Fibroblast of villous mesenchyme (primary cell): ENCODE measurements at places on chromosomes 5 and 9.
A peak's percentile ranks its signal among the peaks of the same experiment; 100 is the strongest.

DNA sequence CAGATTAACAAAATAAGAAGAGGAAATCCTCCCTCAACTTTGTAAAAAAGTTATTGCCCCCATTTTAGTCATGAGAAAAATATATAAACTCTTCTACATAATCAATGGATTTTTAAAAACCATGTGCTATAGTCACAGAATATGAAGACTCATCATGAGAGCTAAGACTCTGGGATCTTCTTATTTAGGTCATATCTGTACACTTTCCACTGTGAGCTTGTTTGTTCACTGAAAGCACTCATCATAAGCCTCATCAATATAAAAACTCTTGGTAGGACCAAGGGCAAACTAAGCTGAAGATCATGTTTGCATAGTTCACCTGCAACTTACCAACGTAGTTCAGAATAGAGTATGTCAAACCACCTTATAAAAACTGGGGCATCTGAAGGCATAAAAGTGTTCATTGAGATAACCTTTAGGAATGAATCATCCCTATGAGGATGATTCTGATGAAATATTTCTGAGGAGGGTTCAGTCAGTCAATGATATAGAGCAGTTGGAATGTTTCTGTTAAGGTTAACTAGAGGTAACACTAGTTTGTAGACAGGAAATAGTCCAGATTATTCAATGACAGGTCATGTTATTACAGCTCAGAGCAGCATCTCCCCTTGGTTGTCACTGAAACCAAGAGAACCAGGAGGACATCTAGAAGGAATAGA lies 289.9 kb upstream of the SMC2 start:
- DNase-seq, result no peak

- no peak for DNase-seq
These were observed 49.9 kb upstream of the SHB start for GRCh38 chr9:38118862-38119438.

DNA sequence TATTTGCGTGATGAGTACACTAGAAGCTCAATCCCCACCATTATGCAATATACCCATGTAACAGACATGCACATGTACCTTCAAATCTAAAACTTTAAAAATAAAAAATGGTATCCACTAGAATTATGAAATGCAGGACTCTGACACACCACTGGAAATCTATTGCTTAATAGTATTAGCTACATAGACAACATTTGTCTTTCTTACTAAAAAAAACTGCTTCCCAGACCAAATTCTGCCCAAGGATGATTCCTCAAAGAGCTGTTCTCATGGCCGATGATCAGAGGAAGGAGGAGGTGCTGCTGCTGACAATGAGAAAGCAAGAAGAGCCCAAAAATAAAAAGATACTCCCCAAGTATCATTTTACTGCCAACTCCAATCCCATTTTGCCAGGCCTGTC lies 67.2 kb downstream of the TTC39B start:
- peak; percentile 40 for DNase-seq

GRCh38 chr5:134226441-134227192 lies 744 bp upstream of the PPP2CA start:
- DNase-seq, result no peak

DNA sequence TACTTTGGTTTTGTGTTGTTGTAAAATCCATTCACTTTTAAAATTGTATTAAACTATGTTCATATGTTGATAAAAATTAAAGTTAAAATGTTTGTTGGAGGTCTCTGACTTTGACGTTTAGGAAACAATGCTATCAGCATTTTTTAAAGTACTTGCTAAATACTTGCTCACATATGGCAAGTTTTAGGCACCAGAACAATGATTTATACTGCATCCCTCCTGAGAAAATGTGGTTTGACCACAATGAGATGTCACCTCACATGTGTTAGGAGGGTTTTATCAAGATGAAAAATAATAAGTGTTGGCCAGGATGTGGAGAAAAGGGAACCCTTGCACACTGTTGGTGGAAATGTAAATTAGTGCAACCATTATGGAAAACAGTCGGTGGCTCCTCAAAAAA lies 180.8 kb downstream of the HSD17B3 start:
- no peak for DNase-seq

DNA sequence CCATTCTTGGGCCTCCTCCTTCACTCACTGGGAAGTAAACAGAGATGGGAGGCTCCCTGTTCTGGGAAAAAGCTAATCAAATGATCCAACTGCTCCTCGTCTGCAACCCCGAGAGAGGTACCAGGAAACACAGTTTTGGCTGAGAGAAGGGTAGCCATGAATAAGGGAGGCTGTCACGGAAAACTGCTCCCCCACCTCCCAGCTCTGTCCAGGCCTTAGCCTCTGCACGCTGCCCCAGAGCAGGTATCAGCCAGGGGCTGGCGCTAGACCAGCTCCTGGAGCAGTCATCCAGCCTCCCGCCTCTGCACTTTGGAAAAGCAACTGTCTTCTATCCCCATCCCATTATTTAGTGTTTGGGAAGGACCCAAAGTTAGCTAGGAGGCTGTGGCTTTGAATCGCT lies 266.1 kb downstream of the NDUFS4 start:
- no peak for DNase-seq

- peak; percentile 25 for DNase-seq
These were observed 4.8 kb downstream of the GM2A start for GRCh38 chr5:151257731-151258181.

DNA sequence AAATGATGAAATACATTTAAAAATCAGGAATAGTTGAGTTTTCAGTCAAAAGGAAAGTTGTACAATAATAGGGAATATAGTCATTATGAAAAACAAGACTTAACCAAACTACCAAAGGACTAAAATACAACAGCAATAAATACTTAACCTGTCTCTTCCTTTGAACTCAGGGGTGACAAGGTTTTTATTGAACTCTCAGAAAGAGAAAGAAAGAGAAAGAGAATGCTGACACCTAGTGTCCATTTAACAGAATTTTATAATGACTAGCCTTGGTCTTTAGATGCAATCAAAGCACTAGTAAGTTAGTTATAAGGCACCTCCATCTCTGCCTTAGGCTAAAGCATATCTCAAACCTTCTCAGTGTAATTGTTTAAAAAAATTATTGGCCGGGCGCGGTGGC lies 47.5 kb downstream of the UIMC1 start:
- DNase-seq, result peak; percentile 46

- no peak for DNase-seq
These were observed 114.4 kb upstream of the IRX2 start for GRCh38 chr5:2865856-2866255.

DNA sequence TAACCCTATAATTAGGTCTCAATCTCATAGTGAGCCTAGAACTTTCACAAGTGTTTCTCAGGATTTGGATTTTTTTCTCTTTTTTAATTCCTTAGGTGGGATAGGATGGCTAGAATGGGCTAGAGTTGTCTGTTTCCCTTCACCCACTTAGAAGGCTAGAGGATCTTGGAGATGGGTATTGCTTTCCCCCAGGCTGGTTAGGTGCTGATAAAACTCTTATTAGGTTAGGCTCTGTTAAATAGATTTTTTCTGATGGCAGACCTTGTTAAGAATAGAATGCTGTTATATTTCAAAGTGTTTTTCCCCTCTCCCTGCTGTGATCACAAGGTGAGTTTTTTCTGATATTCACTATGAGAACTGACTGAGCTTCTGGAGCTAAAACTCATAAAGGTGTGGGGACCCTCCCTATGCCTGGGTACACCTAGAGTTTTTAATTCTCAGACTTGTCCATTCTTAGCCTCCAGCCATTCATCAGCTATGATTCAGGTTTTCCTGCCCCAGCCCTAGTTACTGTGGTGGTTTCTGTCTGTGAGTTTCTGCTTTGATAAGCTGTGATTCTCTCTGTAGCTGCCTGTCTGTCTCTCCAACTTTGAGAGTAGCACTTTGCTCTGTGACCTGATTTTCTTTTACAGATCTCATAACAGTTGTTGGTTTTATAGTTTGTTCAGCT lies 132.4 kb downstream of the HACD4 start:
- DNase-seq, result no peak

DNA sequence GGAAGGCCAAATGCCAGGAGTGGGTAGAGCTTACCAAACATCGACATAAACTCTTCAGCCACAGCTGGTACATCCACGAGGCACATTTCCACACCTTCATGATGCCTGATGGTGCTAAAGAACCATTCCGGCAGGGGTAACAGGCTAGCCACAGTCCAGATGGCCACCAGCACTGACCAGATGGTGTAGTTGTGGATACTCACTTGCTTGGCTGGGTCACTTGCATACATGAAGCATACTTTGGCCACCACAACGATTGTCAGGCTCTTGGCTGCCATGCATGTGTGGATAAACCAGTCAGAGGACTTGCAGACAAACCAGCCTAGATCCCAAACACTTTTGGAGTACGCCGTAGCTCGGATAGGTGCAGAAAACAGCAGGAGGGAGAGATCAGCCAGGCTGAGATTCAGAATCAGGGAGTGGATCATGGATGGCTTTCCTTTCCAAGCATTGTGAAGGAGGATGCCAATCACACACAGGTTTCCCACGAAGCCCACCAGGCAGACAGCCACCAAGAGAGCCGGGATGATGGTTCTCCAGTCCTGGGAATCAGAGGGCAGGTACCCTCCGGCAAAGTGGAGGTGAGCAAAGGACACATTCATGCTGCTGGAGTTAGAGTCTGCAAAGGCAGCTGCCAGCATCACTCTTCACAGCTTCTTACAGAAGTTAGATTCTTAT lies 378 bp downstream of the GPR151 start:
- no peak for DNase-seq

GRCh38 chr9:133557581-133557980 lies 23.1 kb downstream of the ADAMTSL2 start:
- DNase-seq, result no peak

- peak; percentile 70 for DNase-seq
These were observed 981.2 kb downstream of the TLE4 start for GRCh38 chr9:80552931-80553330.

- no peak for DNase-seq
These were observed 1.4 kb upstream of the PPP2CA start for GRCh38 chr5:134227259-134227658.

DNA sequence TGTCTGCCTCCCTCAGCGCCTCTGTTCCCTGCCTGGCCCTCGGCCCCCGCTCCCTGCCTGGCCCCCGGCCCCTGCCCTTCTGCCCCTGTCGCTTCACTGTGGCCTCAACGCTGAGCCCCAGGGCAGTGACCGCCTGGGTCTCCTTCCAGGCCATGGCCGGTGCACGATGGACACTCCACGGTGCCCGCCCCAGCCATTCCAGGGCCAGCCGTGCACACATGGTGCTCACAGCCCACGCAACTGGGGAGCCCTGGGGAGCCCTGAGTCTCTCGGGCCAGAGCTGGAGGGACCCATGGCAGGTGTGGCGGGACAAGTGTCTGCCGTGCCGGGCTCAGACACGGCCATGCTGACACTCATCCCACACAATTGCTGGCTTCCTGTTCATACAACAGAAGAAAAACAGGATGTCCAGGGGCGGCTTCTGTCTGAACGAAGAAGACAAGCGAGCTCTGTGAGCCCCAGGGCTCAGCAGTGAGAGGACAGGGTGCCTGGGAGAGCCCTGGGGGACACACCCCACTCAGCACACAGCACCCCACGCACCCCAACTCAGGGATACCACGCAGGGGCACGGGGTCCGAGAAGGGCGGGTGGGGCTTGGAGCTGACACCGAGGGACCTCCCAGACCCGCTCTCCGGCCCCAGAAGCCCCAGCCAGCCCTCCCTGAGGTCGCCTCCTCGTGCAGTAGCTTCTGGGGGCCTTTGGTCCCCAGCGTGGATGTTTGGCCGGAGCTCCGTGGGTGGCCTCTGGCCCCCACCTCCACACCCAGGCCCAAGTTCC lies 35.7 kb downstream of the EXD3 start:
- DNase-seq, result no peak

DNA sequence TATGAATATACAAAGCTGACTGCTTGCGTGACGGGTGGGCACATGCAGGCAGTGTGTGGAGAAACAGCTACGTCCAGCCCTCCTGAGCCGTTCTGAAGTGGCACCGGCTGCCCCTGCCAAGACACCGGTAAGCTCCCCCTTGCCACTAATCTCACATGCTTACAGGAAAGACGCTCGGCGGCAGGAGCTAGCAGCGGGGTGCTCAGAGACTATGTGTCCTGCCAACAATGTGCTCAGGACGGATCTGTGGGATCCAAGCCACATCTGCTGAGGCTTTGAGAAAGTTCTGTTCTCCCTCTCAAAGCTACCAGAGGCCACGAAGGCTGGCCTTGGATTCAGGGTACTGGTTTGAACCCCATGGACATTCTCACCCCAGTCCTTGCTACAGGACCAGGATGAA lies 157.2 kb upstream of the PHYKPL start:
- DNase-seq, result no peak

DNA sequence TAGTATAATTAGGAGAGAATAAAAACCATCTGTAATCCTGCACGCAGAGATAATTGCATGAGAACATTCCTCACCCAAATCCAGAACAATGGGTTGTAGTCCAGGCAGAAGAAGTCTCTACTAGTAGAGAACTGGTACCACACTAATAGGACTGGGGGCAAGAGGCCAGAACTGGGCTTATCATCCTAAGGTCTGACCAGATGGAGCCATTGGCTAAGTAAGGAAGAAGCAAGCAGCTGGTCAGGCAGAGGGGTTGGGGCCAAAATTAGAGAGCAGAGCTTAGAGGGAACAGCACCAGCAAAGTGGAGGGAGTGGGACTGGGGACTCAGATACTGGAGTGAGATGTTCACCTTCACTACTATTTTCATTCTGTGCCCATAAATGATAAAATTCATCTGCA lies 35.4 kb upstream of the MAP1B start:
- DNase-seq, result no peak

DNA sequence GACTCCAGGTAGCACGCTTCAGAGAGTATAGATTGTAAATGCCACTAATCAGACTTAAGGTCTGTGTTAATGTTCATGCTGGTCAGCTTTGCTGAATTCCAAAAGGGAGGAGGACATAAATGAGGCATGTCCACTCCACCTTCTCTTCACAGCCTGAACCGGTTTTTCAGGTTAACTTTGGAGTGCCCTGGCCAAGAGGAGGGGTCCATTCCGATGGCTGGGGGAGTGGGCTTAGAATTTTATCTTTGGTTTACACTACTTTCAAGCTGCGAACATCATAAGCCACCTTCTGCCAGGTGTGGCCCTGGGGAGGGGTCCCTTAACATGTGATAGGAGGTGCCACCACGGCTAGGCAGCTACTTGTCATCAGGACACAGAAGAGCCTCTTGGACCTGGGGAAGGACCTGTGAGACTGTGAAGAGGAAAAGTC lies 24.2 kb downstream of the ABO start:
- no peak for DNase-seq

DNA sequence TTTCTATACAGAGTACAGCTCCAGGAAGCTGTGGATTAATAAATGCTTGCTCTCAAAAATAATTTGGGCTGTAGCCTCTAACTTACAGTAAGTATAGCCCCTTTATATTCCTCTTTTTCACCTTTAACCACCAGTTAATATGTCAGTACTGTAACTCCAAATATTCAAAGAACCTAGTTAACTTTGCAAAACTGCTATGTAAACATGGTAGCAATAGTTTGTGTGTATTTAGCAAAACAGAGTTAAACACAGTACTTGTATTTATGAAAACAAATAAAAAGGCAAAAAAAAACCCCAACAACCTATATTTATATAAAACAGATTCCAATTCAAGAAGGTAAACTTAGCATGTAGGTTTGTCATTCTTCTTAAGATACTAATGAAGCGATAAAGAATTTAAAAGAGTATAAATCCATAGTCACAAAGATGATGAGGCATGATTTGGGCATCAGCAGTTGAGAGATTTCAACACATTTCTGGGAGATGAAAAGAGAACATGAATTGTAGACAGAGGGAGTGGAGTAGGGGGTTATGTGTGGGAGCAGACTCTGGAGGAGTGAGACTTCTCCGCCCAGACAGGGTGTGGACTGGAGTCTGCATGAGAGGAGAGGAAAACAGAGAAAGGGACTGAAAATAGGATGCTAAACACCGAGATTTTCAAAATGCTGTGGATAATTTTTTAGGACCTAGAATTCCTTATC lies 47.0 kb upstream of the F2RL1 start:
- peak; percentile 78 for DNase-seq
